ENCODE measurements at places on chromosomes 2 and 18.
A peak's percentile ranks its signal among the peaks of the same experiment; 100 is the strongest.

GRCh38 chr2:54336136-54336976, 80.3 kb upstream of the TSPYL6 start:
- DNase-seq, result peak; percentile 66

- DNase-seq, result no peak
These were observed 572.2 kb upstream of the SALL3 start for GRCh38 chr18:78407466-78407844.

DNA sequence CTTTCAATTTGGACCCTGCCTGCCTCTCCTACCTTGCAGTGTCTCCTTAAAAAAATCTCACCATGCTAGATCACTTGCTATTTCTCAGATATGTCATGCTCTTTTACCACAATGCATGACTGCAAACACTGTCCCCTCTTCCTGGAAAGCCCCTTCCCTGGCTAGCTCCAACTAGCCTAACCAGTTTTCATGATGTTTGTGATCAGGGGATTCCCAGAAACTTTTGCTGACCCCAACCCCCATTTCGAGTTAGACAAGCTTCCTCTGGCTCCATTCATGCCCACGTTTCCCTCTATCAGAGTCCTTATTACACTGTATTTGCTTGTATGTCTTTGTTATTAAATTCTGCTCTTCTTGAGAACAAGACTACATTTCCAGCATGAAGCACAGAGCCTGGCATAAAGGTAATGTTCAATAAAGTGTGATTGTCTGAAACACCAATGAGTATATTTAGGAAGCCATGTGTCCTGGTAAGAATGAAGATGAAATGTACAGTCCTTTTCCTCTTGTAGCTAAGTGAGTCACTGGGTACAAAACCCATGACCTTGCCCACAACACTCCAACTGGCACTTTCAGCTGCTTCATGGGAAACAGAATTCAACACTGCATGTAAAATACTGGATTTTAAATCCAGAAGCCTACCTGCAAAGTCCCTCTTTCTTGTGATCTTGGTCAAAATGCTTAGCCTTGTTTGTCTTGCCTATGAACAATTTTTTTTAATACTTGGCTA, 62.0 kb upstream of the ATL2 start:
- no peak for DNase-seq

DNA sequence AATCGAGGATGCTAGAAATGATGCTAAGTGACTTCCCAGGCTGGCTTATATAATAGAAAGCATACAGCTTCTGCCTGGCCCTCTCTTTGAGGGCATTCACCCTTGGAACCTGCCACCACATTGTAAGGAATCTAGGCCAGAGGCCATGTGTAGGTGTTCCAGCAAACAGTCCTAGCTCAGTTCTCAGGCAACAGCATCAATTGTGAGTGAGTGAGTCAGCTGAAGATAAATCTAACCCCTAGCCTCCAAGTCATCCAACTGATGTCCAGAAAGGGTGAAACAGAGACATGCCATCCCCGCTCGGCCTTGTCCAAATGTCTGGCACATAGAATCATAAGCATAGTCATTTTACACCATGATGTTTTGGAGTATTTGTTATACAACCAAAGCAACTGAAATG, 324.3 kb upstream of the KLHL14 start:
- DNase-seq, result no peak

GRCh38 chr2:75656563-75656962, 10.0 kb downstream of the MRPL19 start:
- DNase-seq, result no peak

DNA sequence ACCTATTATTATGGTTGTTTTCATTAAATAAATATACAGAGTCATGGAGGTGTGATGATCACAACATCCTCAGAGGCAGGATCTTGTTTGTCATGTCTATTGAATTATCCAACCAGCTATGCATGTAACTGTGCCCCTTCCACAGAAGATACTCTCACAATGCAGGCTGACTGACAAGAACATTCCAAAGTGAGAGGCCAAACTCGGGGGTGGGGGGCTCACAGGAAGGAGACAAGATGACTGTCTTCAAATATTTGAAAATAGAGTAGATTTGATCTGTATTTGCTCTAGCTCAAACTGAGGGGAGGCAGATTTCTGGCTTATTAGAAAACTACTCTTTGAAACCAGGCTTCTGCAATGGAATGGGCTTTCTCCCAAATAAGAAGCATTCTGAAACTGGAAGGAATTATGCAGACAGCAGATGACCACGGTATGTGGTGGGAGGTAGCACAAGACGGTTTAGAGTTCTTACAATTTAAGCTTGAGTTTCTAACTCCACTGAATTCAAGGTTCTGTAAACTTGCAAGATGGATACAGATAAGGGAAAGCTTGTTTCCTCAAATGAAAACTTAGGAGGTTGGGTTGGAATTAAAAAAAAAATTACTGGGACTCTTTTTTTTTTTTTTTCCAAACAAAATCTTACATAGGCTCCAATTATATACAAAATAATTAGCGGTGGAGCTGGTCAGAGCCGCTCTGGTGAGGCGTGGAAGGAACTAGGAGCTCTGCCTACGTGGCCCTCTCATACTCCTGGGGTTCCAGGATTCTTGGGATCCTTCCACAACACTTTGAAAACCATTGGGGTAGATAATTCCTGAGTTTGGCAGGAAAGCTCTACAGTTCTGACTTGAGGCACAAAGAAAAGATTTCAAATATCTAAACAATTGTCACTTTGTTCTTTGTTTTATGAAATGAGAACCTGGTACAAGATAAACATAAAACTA, 79.3 kb downstream of the PLA2R1 start:
- DNase-seq, result no peak

GRCh38 chr2:177606636-177607035, 214.1 kb downstream of the AGPS start:
- no peak for DNase-seq

GRCh38 chr2:153043385-153043784, 325.0 kb downstream of the ARL6IP6 start:
- DNase-seq, result no peak

- no peak for DNase-seq
These were observed 6.1 kb downstream of the FBXO11 start for GRCh38 chr2:47899915-47900816.

All from AG04450 (cell line).